ENCODE measurements at places on chromosomes 6 and 20. TPM values are rescaled to one million over a fixed set of nuclear protein-coding genes. Genes with fewer than 3 reads are reported as not detected.

AFG1L gene
- 3.7 TPM for polyA plus RNA-seq

DNA sequence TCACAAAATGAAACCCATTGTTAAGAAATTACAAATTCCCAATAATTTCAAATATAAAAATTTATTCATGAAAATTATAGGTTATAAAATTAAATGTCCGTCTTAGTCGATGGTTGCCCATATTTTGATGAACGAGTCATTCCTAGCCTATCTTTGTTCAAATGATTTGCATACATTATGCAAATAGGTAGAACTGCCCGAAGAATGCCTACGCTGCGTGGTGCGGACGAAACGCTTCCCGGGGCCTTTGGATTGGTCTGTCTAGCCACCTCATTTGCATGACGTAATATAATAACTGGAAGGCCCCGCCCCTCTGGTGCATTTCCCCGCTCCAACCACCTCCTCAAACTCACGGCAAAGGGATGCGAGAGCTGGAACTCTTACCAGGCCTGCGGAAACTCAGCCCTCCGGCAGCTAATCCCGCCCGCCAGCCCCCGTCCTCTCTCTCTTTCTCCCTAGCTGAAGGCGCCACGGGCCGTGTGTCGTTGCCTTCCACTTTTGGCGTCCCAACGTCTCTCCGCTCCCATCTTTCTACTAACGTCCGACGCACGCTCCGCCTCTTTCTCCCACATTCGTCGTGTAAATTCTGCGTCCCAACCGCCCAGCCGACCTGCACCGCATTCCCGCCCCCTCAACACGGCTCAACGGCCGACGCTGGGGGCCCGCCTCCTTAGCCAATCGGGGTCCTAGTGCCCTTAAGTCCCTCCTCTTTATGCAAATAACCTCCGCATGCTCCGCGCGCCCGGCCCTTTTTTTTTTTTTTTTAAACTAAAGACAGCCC, 520 bp upstream of the PRRC2A start:
- peak; percentile 100 for DNase-seq

- peak; percentile 85 for DNase-seq
Measured at GRCh38 chr6:13908955-13909381, 15.8 kb upstream of the RNF182 start.

DNA sequence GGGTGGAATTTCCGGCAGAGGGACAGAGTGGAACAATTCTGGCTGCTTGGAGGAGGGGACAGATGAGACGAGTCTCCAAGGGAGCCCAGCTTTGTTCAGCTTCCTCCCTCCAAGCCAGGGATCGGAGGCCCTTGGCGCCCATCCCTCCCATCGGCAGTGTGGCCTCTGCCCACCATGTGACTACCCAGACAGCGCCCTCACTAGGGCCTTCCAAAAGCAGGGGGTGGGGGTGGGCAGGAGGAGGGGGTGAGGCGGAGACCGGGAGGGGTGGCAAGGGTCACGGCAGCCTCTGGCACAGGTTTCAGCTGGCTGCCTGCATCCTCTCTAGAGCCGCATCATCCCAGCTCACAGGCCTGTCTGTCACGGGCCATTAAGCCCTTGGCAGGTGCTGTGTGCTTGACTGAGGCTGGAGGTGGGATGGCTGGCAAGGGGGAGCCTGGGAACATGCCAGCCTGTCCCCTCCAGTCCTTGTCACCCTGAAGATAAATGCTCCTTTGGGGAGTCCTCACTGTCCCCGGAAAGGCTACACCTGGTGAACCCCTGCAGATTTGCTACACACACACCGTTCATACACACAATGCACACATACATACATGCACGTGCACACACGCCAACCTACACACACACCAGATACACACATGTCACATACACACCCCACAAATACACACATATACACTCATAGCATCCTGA, 6.2 kb upstream of the FGD2 start:
- DNase-seq, result peak; percentile 66
